ENCODE measurements at places on chromosomes 2 and 18.
A peak's percentile ranks its signal among the peaks of the same experiment; 100 is the strongest.

- DNase-seq, result no peak
These were observed 86.4 kb downstream of the EML6 start for GRCh38 chr2:54809819-54810218.

DNA sequence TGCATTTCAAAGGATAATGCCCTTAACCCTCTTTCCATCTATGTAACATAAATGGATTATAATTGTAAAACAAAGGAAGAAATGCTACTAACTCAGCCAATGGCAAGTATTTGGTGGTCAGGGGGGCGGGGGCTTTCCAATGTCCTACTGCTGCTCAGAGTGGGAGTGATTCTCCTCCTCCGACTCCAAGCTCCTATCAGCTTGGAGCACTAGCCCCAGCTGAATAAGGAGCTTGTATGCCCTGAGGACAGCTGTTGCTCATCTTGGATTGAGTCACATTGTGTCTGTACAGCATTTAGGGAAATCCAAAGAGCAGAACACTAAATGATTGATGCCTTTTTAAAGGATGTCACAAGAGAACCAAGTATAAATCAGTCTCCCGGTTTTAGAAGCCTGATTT lies 105.6 kb upstream of the ZNF521 start:
- no peak for DNase-seq

DNA sequence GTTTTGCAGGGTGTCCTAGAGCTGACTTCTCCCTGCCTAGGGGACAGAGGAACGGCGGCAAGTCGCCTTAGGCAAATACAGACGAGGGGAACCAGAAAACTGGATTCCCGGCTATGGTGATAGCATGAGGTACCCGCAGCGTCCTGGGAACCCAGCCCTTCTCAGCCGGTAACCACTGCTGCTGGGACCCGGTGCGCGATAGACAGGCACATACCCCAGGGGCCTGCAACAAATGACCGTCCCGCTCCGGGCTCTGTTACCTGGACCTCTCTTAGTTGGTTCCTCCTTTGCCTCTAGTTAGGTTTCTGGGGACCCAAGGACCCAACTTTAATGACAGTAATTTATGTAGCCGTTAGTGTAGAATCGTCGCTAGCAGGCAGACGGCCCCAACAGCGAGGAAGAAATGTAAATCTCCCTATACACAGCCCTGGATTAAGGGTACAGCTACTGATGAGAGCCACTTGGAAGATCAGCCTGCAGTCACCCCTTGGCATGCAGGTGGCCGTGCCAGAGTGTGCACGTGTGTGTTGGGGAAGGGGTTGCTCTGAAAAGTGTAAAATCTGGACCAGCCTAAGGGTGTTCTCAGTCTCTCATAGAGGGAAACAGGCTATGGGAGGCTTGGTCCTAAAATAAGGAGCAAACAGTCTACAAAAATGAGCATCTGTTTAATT lies 819 bp upstream of the SERPINE2 start:
- DNase-seq, result no peak

- DNase-seq, result no peak
These were observed at the start of gene PID1 for GRCh38 chr2:229270551-229271410. PID1 (minus strand) TSS chr2:229271287; CDS start chr2:229271043, 244 bp downstream.

DNA sequence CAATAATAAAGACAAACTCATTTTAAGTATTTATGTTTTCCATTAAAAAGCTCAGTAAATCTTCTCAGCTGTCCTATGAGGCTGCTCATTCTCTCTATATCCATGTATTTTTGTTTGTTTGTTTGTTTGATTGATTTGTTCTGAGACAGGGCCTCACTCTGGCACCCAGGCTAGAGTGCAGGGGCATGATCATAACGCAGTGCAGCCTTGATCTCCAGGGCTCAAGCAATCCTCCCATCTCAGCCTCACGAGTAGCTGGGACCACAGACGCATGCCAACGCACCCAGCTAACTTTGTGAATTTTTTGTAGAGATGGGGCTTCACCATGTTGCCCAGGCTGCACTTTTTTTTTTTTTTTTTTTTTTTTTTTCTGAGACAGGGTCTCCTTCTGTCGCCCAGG lies 5.6 kb downstream of the STRN start:
- no peak for DNase-seq

GRCh38 chr2:86476092-86476491 lies 34.9 kb downstream of the KDM3A start:
- peak; percentile 25 for DNase-seq

DNA sequence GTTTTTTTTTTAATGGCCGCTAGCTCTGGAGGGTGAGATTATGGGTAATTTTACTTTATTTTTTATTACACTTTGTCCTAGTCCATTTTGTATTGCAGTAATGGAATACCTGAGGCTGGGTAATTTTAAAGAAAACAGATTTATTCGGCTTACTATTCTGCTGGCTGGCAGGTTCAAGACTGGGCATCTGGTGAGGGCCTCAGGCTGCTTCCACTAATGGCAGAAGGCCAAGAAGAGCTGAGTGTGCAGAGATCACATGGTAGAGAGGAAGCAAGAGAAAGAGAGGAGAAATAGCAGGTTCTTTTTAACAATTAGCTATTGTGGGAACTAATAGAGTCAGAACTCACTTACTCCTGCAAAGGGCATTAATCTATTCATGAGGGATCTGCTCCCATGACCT lies 52.4 kb upstream of the ARHGAP28 start:
- no peak for DNase-seq

- DNase-seq, result no peak
These were observed 159.4 kb downstream of the ASB1 start for GRCh38 chr2:238585836-238586821.

DNA sequence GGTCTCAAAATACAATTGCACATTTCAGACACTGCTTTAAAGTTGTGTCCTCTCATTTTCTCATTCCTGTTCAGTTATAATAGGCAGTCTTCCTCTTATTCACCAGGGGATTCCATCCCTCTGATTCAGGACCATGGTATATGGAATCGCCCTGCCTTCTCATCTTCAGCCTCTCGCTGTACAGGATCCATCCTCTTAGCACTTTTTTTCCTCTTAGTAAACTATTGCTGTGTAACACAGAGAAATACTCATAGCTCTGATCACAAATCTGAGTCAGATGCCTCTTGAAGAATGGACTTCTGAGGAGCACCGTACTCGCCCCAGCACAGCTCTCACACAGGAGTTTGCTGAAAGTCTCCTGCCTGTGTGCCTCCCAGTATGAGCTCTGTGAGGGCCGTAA lies 11.3 kb downstream of the RMP24 start:
- peak; percentile 32 for DNase-seq

DNA sequence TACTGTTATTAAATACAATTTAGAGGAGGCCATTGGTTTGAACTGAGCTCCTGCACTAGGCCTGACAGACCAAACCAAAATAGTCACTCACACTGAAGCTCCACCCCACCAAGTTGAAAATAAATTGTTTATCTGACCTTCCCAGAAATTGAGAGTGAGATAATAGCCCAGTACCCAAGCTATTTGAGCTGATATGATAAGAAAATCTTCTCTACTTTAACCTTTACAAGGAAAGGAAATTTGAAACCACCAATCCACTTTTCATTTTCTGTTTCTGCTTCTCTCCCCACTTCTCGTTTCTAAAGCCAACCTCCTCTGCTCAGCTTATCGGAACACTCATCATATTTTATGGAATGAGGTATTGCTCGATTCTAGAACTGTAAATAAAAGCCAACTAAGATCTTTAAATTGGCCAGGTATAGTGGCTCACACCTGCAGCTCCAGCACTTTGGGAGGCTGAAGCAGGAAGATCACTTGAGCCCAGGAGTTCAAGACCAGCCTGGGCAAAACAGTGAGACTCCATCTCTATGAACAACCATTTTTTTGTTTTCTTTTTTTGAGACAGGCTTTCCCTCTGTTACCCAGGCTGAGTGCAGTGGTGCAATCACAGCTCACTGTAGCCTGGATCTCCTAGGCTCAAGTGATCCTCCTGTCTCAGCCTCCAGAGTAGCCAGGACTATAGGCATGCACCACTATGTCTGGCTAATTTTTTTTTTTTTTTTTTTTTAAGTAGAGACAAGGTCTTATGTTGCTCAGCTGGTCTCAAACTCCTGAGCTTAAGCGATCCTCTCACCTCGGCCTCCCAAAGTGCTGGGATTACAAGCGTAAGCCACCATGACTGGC lies 13.3 kb upstream of the GALM start:
- DNase-seq, result no peak

DNA sequence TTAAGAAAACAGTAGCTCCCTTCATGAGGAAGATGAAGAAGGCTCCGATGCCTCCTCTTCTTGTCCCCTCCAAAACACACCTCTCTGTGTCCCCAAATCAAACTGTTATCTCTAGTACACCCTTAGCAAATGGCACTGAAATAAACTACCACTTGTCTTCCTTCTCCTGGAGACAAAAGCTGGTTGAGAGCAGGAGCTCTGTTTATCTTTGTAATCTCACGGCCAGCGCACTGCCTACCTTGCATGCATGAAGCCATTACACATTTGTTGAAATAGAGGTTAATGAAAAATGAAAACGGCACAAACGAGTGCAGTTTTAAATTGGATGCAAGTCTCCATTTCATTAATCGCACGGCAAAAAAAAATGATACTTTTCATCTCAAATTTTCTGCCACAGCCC lies 113.7 kb downstream of the EPB41L3 start:
- no peak for DNase-seq

All from AG09309 (cell line).